H9 (cell line): ENCODE measurements at places on chromosomes 16 and 17. TPM values are rescaled to one million over a fixed set of nuclear protein-coding genes. Genes with fewer than 3 reads are reported as not detected.

The ITGAD gene
- total RNA-seq: not detected in 2 replicates

The B9D1 gene
- total RNA-seq: 27.4 and 30.4 TPM in 2 replicates

The MSRB1 gene
- 24.3 and 25.7 TPM in 2 replicates for total RNA-seq

The KRT31 gene
- total RNA-seq: not detected in 2 replicates

The FSCN2 gene
- total RNA-seq: 1.0 and 1.6 TPM in 2 replicates

The SPOP gene
- 33.7 and 35.0 TPM in 2 replicates for total RNA-seq

The NXPH3 gene
- total RNA-seq: 1.3 and 1.7 TPM in 2 replicates

The C16orf78 gene
- not detected in 2 replicates for total RNA-seq

The KRTAP4-1 gene
- not detected in 2 replicates for total RNA-seq

The MYH8 gene
- total RNA-seq: not detected in 2 replicates

The NOS2 gene
- 0.35 and 0.59 TPM in 2 replicates for total RNA-seq

The CDH13 gene
- total RNA-seq: 1.5 and 2.4 TPM in 2 replicates

The TAT gene
- total RNA-seq: 0.09 TPM in 1 of 2 replicates, not detected in the other

The MPP2 gene
- 16.3 and 17.9 TPM in 2 replicates for total RNA-seq

The FNDC8 gene
- total RNA-seq: not detected in 2 replicates

The ASGR1 gene
- 5.2 and 5.9 TPM in 2 replicates for total RNA-seq

The GRAP gene
- total RNA-seq: 0.55 TPM in 2 replicates

The KRTAP4-5 gene
- total RNA-seq: not detected in 2 replicates

The RNF222 gene
- 0.07 and 0.09 TPM in 2 replicates for total RNA-seq

The MMP2 gene
- total RNA-seq: 22.4 and 23.1 TPM in 2 replicates

The HYDIN gene
- 1.1 and 1.7 TPM in 2 replicates for total RNA-seq

The PCTP gene
- total RNA-seq: 17.1 and 18.2 TPM in 2 replicates

The MIS12 gene
- 28.6 and 30.7 TPM in 2 replicates for total RNA-seq

The KRT40 gene
- total RNA-seq: not detected in 2 replicates

The PRR29 gene
- total RNA-seq: 0.87 and 1.5 TPM in 2 replicates
